Activated naive CD4-positive, alpha-beta T cell treated with anti-CD3 and anti-CD28 coated beads, Interleukin-2, amount 50 U/mL, for 72 hours (primary cell): ENCODE measurements at places on chromosomes 2 and 18. TPM values are rescaled to one million over a fixed set of nuclear protein-coding genes. Genes with fewer than 3 reads are reported as not detected.

DNA sequence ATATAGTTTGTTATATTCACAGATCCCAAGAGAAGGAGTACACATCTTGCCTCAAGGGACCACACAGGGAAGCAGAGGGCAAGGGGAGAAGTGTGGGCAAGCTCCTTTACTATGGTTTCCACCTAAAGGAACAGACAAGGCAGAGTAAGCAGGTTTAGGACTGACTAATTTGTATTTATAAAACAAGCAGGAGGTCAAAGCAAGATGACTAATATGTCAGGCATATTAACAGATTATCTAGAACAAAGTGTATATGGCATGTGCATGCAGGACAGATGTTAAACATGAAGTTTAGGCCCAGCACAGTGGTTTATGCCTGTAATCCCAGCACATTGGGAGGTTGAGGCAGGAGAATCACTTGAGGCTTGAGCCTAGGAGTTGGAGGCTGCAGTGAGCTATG, 3.7 kb upstream of the LRP2 start:
- DNase-seq = no peak

- DNase-seq = no peak
Measured at GRCh38 chr18:22282311-22283115, 113.1 kb downstream of the GATA6 start.

- no peak for DNase-seq
Measured at GRCh38 chr2:217279556-217279955, 419.7 kb upstream of the TNP1 start.

- no peak for DNase-seq
Measured at GRCh38 chr2:212005085-212005671, 533.4 kb downstream of the ERBB4 start.

DNA sequence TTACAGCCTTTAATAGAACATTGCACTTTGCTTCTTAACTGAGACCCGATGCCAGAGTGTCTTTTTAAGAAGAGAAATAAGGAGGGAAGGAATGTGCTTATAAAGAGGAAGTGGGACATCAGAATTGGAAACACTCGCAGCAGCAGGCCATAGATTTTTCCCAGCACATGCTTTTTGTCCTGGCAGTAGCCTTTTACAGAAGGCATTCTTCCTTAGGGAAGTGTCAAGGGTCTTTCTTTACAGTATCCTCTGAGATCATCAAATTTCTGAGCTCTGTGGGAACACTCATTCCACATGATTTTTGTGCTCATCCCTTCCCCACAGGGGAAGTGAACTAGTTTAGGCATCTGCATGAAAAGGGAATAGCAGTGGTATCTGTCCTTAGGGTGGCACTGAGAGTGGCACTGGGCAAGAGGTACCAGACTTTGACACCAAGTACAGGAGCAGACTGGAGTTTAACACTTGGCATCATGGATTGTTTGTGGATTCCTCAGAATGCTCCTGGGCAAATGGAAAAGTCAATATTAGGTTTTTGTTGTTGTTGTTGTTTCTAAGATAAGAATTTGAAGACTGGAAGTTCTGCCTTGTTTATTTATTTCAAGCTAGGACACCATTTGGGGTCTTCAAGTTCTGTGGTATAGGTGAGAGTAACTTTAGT, 4.1 kb downstream of the MYO1B start:
- no peak for DNase-seq

- no peak for DNase-seq
Measured at GRCh38 chr18:42632801-42633200, 482.7 kb downstream of the RIT2 start.

GRCh38 chr2:177756336-177756735, 316.2 kb downstream of the PDE11A start:
- no peak for DNase-seq

- DNase-seq = no peak
Measured at GRCh38 chr2:241432824-241433448, 75.4 kb downstream of the STK25 start.

DNA sequence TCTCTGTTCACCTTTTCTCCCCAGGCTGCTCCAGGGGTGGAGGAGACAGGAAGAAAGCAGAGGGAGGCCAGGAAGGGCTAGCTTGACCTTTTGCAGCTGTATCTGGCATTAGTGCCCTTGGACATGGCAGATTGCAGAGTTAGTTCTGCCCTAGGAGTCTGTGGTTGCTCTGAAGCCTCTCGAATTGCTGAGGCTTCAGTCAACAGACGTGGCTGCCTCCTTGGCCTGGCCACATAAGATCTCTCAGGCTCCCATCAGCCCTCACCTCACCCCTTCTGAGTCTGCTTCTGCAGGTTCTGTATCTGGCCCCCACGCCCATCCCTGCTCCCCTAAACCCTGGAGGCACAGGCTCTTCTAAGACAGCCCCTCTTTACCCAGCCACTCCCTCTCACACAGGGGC, 18.2 kb upstream of the PLB1 start:
- DNase-seq = no peak

DNA sequence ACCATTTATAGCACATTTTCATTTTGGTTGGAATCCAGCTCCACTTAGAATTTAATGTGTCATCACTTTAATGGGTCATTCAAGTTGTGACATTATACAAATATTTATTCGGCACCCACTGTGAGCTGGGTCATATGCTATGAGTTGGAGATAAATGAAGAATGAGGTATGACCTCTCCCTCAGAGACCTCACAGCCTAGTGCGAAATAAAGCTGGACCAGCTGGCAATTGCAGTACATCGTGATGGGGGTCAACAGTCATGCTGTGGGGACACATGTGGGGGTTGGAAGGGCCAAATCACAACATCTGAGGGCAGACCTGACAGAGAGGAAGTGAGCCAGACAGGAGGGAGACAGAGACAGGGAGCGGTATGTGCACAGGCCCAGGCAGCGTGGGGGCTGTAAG, 175.4 kb downstream of the MAIP1 start:
- DNase-seq = no peak

GRCh38 chr2:95314964-95315611, 17.9 kb downstream of the KCNIP3 start:
- no peak for DNase-seq

DNA sequence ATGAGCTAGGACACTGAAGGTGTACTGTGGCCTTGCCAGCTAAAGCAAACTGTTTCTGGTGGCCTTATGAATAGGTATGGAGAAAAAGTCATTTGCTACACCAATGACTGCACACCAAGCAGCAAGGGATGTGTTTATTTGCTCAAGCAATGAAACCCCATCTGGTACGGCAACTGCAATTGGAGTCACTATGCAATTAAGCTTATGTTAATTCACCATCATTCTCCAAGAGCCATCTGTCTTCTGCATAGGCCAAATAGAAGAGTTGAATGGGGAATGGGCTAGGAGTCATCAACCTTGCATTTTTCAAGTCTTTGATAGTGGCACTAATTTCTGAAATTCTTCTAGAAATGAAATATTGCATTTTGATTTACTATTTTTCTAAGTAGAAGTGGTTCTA, 372.0 kb downstream of the KCNJ3 start:
- no peak for DNase-seq

DNA sequence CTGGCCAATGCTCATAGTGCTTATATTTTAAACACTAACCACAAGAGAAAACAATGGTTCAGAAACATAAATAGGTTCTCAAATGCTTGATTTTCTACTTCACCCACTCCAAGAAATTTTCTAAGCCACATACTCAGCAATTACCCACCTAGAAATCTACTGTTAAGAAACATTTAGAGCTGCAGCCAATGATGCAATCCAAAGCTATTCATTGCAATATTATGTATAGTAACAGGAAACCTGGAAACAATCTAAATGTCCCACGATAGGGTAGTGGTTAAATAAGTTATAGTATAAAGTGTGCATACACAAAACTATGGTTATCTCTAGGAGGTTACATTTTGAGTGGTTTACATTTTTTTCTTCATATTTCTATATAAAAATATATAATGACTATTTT, 5.7 kb downstream of the FAM237A start:
- DNase-seq = no peak

- no peak for DNase-seq
Measured at GRCh38 chr2:65727816-65728215, 295.4 kb upstream of the SPRED2 start.

GRCh38 chr2:239876948-239877289, 148.2 kb downstream of the NDUFA10 start:
- DNase-seq = no peak

- DNase-seq = no peak
Measured at GRCh38 chr2:95359501-95359930, 43.0 kb upstream of the FAHD2A start.

DNA sequence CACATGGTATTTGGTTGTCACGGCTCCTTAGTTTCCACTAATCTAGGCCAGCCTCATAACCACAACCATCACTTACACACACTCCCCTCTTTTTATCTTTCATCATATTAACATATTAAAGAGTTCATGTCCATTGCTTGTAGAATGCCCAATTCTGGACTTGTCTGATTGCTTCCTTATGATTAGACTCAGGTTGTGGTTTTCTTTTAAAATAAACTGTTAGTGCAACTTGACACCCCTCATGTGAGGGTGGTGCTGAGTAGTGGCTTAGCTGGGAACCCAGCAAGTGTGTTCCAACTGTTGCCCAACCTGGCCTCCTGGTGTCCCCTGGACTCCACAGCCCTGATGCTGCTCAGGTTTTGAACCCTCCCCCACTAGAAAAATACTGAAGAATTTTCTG, 20.1 kb upstream of the CD207 start:
- DNase-seq = no peak

- DNase-seq = no peak
Measured at GRCh38 chr18:250685-251084, 17.2 kb downstream of the THOC1 start.

- DNase-seq = no peak
Measured at GRCh38 chr2:127469974-127470373, 51.7 kb downstream of the PROC start.

GRCh38 chr2:189144700-189145211, 34.8 kb downstream of the COL5A2 start:
- DNase-seq = no peak

DNA sequence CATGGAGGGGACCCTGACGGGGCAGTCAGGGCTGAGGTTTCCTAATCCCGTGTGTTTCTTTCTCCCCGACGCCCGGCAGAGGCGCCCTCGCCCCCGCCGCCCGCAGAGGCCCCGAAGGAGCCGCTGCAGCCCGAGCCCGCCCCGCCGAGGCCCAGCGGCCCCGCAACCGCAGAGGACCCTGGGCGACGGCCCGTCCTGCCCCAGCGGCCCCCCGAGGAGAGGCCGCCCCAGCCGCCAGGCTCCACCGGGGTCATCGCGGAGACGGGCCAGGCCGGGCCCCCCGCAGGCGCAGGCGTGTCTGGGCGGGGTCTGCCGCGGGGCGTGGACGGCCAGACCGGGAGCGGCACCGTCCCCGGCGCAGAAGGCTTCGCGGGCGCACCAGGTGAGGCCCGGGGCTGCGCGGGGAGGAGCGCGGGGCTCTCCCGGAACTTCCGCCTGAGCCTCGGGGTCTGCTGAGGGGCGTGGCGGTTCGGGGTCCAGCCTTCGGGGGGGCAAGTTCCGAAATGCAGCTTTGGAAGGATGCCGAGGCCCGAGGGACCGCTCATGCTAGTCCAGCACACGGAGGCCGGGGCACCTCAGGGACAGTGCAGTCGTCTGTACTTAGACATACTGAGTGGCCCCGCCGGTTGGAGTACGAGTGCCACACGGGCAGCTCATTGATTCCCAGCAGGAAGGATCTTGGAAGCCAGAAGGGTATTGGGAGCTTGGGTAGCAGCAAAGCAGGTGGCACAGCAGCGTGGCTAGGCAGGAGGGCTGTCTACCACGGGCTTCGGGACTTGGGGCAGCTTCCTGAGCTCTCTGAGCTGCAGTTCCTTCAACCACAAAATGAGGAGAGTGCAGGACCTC, 60.1 kb downstream of the EMILIN2 start:
- no peak for DNase-seq

DNA sequence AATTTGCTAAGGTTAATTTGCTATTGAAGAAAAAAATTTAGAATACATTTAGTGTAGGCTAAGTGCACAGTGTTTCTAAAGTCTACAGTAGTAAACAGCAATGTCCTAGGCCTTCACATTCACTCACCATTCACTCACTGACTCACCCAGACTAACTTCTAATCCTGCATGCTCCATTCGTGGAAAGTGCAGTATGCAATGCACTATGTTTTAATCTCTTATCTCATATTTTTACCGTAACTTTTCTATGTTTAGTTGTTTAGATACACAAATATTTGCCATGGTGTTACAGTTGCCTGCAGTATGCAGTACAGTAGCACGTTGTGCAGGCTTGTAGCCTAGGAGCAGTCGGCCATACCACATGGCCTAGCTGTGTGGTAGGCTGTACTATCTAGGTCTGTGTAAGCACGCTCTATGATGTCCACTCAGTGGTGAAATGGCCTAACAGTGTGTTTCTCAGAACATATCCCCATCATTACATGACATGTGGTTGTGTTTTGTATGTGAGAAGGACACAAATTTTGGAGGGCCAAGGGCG, 18.1 kb upstream of the RFX8 start:
- DNase-seq = no peak

DNA sequence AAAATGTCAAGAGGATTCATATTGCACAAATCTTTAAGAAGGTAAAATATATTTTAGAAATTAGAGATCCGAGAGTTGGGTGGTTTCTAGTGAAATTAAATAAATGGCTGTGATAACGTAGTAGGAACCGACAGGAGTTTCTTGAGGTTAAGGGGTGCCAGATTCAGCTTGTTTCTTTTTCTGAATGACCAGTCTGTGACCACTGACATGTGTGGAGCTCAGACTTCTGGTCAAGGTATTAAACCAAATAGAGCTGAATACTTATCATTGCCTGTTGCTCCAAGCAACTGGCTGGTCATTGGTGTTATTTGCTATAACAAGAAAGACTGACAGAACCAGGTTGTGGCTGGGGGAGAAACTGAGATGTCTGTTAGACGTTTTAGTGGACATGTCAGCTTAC, 408.2 kb upstream of the HS6ST1 start:
- DNase-seq = no peak

GRCh38 chr2:160892204-160892603, 268.0 kb upstream of the TANK start:
- DNase-seq = no peak

- DNase-seq = no peak
Measured at GRCh38 chr2:120707816-120708215, 27.9 kb upstream of the GLI2 start.

- no peak for DNase-seq
Measured at GRCh38 chr2:76759634-76760366, 762.4 kb downstream of the LRRTM4 start.

GRCh38 chr2:126645211-126645618, 10.7 kb upstream of the GYPC start:
- DNase-seq = no peak

Gene CPS1
- total RNA-seq = 3.7 TPM

Gene ACVR1
- 27.0 TPM for total RNA-seq

Gene RUFY4
- total RNA-seq = 3.2 TPM

Gene POMC
- total RNA-seq = 7.8 TPM

Gene DPP4
- total RNA-seq = 5.1 TPM

Gene SNORC
- 3.6 TPM for total RNA-seq

Gene ARHGEF4
- total RNA-seq = 0.80 TPM

Gene KIAA2012
- total RNA-seq = not detected

Gene HOXD8
- total RNA-seq = not detected

Gene IRS1
- 1.2 TPM for total RNA-seq

Gene PARD6G
- total RNA-seq = 0.58 TPM
